ENCODE measurements at places on chromosomes 16 and 17.

GRCh38 chr16:70594569-70594968 is 51.8 kb upstream of the IL34 start:
- DNase-seq = no peak

- DNase-seq = no peak
Measured at GRCh38 chr16:2914233-2914632, 2.5 kb downstream of the FLYWCH1 start.

DNA sequence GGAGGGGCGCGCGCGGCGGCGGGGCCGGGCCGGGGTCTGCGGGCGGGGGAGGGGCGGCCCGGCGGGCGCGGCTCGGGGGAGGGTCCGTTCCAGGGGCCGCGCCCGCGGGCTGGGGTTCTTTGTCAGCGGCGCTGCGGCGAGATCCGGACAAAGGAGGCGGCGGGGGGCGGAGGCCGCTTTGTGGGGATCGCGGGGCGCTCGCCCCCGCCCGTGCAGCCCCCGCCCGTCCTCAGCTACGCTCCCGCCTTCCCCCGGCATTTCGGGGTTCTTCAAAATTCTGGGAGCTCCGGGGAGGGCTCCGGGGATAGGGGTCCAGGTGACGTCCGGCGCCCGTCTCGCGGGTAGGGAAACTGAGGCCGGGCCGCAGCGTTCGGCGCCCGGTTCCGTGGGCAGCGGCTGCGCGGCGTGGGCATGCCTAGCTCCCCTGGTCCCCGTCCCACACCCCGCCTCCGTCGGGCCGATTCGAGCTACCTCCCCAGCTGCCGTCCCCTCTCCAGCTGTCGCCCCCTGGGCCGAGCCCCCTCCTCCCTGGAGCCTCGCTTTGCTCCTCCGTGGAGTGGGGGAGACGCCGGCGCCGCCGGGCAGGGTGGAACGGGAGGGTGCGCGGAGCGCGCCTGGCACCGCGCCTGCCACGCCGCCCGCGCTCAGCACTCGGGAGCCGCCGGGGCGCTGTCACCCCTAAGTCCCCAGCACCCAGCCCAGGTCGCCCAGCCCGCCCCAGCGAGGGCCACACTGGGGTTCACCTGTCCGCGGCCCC is 546 bp downstream of the SNN start:
- DNase-seq = no peak

DNA sequence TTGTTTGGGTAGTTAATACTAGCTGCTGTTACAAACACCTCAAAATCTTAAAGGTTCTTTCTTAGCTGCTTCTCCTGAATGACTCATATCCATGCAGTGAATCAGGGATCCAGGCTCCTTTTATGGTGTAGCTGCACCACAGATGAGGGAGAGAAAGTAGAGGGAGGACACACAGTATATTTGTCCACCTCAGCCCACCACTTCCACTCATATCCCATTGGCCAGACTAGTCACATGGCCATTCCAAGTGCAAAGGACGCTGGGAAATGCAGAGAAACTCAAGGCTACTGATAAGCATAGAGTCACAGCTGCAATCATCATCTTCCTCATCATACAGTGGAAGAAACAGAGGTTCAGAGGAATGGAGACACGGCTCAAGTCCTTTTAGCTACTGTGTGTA is 63.8 kb downstream of the GSG1L start:
- DNase-seq = no peak

DNA sequence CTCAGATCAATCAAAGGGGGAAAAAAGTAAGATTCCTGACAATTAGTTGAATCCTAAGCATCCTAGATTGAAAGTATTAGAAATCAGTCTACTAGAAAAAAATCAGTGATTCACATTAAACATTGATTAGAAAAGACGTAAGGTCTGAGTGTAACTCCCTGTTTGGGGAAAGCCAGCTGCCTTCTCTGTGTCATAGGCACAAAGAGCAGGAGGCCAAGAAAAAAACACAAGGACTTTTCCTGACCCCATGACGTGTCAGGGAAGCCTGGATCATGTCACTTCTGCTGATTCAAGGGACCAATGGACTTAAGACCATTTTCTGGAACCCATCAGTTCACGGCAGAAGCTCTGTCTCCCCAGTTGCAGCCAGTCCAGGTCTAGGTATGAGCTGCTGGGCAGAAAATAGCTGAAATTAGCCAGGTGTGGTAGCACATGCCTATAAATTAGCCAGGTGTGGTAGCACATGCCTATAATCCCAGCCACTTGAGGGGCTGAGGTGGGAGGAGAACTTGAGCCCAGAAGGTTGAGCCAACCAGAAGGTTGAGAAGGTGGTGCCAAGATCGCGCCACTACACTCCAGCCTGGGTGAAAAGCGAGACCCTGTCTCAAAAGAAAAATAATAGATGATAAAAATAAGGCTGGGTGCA is 35.9 kb downstream of the RANBP10 start:
- no peak for DNase-seq

All from HL-60 (cell line).